ENCODE measurements at places on chromosomes 3 and 15. TPM values are rescaled to one million over a fixed set of nuclear protein-coding genes. Genes with fewer than 3 reads are reported as not detected.

The GOLGA6L4 gene
- total RNA-seq = 1.4 TPM

The ZNF662 gene
- total RNA-seq = 10.3 TPM

The SQOR gene
- total RNA-seq = 5.0 TPM

GRCh38 chr3:120111898-120112297, 17.7 kb upstream of the GSK3B start:
- DNase-seq = no peak

- no peak for DNase-seq
Measured at GRCh38 chr3:143266927-143267326, 147.4 kb downstream of the CHST2 start.

GRCh38 chr3:119279101-119279554, 15.1 kb upstream of the ARHGAP31 start:
- no peak for DNase-seq

DNA sequence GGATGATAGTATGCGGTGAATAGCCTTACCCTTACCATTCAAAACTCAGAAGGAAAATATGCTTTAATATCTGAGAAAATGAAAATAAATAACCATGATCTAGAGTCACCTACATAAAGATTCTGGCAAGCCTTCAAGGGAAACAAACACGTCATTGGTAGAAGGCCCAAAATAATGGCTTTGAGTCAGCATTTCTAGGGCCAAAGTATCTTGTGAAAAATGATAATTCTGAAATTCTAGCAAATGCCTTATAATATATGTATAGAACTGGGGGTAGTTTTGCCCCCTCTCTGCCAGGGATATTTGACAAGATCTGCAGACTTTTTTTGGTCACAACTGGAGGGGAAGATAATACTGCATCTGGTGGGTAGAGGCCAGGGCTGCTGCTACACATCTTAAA, 15.4 kb downstream of the PLSCR1 start:
- DNase-seq = no peak

- no peak for DNase-seq
Measured at GRCh38 chr15:74221399-74222239, 14.5 kb upstream of the CCDC33 start.

- DNase-seq = peak; percentile 64
Measured at GRCh38 chr3:8110966-8111798, 390.4 kb upstream of the LMCD1 start.

DNA sequence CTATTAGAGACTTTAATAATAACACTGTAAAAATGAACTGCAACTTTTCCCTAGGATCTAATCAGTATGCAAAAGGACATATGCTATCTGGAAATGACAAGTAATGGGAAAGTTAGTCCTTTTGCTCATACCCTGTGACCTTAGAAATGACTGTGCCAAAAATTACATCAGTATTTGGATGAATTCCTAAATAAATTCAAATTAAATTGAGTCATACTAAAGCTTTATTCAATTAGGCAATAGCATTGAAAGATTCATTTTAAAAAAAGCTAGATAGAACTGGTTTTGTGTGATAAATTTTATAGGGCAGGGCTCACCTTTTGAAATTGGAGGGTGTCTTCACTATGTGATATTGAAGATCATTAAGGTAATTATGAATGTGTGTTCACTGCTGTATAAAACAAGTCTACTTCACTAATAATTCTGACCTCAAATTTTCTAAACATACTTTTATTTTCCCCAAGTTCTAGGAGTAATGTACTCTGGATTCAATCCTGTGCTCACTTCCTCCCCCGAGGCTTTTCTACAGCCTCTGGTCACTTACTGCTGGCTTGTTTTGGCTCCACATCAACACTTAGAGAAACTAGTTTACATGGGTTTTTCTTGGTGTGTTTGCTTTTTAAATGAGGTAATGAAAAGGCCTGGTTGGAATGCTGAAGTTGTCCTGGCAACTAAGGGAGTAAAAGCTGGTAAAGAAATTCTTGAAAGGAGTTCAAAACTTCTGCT, 44.4 kb upstream of the SPTSSB start:
- DNase-seq = no peak

DNA sequence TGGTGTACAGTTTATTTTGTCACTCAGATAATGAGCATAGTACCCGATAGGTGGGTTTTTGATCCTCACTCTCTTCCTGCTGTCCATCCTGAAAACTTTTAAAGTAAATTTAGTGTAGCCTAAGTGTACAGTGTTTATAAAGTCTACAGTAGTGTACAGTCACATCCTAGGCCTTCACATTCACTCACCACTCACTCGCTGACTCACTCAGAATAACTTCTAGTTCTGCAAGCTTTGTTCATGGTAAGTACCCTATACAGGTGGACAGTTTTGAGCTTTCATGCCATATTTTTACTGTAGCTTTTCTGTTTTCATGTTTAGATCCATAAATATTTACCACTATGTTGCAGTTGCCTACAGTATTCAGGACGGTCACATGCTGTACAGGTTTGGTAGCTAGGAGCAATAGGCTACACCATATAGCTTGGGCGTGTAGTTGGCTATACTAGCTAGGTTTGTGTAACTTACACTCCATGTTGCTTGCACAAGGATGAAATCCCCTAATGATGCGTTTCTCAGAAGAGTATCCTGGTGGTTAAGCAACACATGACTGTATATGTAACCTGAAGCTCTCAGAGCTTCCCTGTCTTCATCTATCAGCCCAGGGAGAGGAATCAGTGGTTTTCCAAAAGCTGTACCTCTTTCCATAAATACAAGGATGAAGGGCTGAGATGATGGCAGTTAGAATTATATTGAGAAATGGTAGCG, 87.6 kb upstream of the SLC25A26 start:
- DNase-seq = no peak

- no peak for DNase-seq
Measured at GRCh38 chr15:60895986-60896385, 333.1 kb downstream of the RORA start.

DNA sequence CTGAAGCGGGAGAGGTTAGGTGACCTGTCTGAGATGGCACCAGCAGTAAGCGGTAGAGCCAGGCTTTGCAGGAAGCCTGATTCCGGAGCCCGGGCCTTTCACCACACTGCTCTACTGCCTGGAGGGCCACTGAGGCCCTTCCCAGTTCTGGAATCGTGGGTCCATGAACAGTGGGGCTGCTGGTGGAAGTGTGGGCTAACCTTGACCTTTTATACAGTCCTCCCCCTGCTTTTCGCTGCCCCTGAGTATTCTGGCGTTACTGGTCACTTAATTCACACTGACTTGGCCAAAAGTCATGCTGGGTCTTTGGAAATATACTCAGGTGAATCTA, 2.6 kb upstream of the ABTB1 start:
- DNase-seq = no peak

DNA sequence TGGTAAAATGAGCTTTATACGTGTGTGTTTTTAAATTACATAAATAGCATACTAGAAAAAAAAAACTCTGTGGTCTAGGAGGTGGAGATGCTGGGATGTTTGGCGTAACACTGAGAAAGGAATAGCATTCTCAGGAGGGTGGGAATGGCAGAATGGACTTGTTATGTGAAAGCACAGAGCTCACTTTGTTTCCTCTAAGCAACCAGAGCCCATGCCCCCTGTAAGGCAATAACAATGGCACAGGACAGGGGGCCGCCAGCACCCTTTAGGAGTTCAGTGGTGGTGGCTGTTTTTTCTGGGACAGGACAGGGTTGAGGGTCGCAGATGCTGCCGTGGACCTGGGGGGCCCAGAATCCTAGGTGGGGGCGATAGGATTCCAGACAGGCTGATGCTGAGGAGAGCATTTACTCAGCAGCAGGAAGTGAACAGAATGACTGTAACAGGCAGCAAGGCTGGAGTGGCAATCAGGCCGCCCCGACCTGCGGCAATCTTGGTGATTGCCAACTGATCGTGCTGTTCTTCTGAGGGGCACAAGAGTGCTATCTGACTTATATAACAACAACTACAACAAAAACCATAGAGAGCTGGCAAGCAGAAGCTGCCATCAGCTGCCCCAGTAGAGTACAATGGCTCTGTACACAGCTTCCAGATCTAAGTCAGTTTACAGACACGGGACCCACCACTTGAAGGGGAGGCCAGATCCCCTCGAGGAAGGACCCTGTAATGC, 160.4 kb downstream of the UACA start:
- DNase-seq = no peak

DNA sequence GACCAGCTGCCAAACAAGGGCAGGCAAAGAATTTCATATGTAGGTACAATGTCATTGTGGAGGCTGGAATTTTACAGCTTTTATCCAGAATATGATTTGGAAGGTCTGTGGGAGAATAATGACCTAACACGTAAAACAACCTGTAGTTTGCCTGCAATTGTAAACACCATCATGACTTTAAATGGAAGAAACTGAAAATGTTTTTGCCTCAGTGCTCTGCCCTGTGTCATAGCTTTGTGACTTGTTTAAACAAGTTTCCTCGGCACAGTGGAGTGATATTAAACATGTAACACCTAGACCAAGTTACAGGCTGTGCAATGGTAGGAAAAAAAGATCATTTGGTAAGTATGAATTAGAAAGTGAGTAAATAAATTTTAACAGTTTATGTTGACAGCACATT, 171.6 kb upstream of the MBNL1 start:
- no peak for DNase-seq

DNA sequence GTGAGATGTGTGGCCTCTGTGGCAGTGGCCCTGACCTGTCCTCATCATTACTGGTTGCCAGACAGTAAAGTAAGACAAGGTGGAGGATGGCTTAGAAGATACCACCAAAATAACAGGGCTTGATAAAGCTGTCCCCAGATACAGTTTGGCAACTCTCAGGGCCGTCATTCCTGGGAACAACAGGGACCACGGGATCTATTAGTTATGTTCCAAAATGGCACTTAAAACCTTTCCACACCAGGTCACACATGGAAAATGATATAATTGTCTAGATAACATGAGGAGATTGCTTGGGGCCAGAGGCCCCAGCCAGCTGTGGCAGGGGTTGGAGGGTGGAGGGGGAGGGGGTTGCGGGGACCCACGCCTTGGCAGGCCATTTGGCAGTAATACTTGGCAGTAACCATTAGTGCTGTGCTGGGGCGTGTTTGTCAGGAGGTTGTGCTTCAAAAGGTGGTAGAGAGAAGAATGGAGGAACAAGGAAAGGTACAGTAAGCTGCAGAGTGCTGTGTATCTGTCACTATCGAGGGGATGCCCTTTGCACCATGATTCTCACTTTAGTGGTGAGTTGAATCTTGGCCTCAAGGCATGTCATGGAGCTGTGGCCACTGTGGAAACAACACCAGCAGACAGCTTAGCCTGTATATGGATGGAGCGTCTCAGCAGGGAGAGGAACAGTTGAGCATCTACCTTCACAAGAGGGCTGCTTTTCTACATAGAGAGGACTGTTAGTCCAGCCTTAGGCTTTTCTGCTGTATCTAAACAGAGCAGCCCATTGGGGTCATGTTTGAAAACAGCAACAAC, 14.0 kb downstream of the PLCL2 start:
- no peak for DNase-seq

DNA sequence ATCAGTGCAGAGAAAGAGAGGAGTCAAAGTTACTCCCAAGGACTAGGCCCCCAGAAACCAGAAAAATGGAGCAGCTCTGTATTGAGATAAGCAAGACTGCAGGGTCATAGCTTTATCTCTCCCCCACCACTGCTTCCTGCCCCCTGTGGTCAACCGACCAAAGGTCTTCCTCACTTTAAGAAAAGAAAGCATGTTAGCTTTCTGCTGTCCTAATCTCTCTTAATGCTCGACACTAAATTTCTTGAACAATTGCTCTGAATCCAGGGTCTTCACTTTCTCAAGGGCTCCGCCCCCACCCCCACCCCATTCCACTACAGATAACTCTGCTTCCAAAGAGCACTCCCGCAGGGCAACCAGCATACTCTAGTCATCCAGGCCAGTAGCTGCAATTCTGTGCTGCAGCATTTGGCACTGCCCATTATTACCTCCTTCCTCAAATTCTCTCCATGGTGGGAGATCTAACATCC, 31.9 kb downstream of the TNIK start:
- peak; percentile 24 for DNase-seq

- DNase-seq = no peak
Measured at GRCh38 chr3:186151077-186151971, 42.4 kb upstream of the ETV5 start.

- peak; percentile 68 for DNase-seq
Measured at GRCh38 chr3:141644931-141645330, 93.2 kb upstream of the RNF7 start.

DNA sequence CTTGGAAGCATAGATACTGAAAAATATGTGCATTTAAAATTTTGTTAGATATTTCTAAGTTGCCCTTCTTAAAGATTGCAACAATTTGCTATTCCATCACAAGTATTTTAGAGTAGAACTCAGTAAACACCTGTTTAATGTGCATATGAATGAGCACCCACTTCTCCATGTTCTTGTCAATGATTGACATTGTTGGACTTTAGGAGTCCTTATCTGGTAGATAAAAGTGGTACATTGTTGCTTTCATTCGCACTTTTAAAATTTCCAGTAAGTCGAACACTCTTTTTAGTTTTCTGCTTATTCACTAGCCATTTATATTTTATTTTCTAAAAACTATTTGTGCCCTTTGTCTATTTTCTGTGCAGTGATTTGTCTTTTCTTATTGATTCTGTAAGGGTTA, 478.3 kb downstream of the SOX2 start:
- no peak for DNase-seq
